ENCODE measurements at places on chromosomes 1 and 21.

- DNase-seq = peak; percentile 91
Measured at GRCh38 chr1:202135221-202135721, 9.3 kb downstream of the ARL8A start.

DNA sequence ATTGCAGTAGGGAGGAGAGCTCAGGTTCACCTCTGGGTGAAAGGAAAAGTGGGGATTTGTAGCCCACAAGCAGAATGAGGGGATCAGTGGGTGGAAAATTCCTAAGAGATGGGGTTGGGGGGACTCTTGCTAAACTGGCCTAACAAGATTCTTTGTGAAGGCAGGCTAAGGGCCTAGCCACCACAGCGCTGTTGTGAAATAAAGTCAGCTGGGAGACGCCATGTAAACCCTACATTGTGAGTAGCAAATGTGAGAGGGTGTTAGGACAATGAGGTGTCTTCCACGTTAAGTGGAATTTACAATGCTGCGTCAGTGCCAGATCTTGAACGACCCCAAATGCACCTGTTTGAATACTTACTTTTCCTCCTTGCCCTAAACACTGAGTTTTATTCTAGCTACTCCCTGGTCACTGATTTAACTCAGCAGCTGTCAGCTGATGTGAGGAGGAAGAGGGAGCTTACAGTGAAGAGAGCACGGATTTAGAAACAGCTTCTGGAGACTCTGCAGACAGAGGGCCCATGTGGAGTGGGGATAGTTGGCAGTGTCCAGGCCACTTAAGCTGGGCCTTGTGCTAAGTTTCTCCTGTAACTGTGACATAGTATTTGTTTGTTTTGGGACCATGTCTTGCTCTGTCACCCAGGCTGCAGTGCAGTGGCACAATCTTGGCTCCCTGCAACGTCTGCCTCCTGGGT lies 17.3 kb downstream of the PDPN start:
- DNase-seq = no peak

- DNase-seq = no peak
Measured at GRCh38 chr1:61247881-61248752, 165.8 kb downstream of the NFIA start.

DNA sequence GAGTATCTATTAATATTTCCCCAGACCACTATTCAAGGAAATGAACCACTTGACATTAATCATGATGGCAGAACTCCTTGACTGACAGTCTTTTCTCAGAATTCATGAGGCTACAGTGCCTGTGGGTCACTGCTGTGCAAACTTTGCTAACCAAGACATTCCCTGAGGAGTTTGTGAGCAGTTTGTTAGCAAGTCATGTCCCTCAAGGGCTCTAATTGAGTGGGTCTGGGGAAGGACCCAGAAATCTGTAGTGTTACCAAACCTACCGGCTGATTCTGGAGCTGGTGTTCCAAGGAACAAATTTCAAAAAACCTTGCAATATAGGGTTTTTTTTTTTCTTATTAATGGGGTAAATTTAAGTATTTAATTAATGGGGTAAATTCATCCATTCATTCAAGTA lies 103.2 kb upstream of the VANGL1 start:
- DNase-seq = no peak

- DNase-seq = no peak
Measured at GRCh38 chr1:111412839-111413238, 14.7 kb downstream of the OVGP1 start.

DNA sequence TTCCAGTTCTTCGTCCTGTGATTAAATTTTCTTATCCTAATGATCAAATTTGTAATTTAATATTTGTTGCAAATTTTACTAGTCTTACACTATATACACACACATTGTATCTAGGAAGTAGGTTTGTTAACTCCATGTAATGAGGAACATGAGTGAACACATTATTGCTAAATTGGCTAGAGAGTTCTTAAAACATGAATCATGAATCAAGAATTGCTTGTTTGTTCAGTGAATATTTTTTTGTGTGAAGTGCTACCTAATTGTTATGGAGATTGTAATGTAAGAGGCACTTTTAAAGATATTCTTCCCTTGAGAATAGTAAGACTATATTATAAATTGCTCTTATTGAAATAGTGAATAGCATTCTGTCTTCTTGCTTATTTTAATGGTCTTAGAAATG lies 4.6 kb downstream of the GPSM2 start:
- no peak for DNase-seq

- no peak for DNase-seq
Measured at GRCh38 chr1:12168451-12169160, 1.8 kb downstream of the TNFRSF1B start.

Measured in GM12891 (cell line).